ENCODE measurements at places on chromosomes 13 and 19.

DNA sequence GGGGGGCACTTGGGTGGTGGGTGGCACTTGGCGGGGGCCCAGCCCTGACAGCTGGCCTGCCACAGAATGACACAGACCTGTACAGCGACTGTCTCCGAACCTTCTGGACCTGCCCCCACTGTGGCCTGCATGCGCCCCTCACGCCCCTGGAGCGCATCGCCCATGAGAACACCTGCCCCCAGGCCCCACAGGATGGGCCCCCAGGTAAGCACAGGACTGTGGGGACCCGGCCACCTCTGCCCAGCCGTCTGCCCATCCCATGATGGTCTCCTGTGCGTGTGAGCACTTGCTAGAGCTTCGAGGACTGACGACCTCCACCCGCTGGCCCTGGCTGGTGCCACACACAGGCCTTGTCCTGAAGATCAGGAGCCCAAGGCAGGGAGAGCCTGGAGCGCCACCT lies 32.0 kb downstream of the DHX34 start:
- no peak for DNase-seq

DNA sequence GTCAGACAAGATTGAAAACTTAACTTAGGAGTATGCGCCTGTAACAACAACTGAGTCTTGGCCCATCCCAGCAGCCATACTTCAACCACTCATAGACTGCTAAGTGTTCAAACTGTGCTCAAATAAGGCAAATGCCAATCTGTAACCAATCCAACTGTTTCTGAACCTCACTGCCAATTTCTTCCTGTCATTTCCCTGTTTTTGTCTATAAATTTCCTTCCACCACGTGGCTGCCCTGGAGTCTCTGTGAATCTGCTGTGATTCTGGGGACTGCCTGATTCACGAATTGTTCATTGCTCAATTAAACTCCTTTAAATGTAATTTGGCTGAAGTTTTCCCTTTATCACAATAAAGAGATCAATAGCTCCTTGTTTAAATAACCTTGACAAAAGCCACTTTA lies 50.8 kb upstream of the FREM2 start:
- DNase-seq = no peak

- no peak for DNase-seq
These were observed 128.7 kb downstream of the UQCRFS1 start for GRCh38 chr19:29084266-29084665.

DNA sequence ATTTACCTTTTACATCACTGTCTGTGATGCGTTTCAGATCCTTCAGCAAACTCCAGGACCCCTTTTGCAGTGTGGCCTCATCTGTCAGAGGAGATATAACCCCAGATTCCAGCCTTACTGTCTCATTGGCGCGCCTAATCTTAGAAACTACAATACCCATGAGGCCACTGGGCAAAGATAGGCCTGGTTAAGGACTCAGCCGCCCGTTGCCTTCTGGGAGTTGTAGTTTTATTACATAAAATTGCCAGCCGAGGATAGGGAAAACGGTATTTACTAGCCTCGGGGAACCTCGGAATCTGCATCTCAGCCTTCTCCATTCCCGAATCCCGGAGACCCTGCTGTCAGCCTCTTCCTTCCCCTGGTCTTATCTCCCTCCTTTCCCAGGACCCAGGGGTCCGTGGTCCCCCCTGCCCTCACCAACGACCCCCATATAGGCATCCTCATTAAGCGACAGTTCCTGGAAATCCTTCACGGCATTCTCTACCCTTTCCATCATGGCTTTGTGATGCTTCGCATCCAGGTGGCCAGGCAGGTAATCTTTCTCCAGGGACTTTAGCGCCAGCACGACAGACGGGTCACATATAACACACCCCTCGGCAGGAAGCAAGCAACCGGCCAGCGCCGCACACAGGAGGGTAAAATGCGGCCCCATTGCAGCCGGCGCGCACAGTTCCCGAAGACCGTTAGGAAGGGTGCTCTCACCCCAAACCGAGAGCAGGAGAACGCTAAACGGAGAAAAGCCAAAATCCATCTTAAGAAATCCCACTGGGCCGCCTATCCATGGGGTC lies 1.3 kb downstream of the IZUMO1 start:
- DNase-seq = peak; percentile 75

DNA sequence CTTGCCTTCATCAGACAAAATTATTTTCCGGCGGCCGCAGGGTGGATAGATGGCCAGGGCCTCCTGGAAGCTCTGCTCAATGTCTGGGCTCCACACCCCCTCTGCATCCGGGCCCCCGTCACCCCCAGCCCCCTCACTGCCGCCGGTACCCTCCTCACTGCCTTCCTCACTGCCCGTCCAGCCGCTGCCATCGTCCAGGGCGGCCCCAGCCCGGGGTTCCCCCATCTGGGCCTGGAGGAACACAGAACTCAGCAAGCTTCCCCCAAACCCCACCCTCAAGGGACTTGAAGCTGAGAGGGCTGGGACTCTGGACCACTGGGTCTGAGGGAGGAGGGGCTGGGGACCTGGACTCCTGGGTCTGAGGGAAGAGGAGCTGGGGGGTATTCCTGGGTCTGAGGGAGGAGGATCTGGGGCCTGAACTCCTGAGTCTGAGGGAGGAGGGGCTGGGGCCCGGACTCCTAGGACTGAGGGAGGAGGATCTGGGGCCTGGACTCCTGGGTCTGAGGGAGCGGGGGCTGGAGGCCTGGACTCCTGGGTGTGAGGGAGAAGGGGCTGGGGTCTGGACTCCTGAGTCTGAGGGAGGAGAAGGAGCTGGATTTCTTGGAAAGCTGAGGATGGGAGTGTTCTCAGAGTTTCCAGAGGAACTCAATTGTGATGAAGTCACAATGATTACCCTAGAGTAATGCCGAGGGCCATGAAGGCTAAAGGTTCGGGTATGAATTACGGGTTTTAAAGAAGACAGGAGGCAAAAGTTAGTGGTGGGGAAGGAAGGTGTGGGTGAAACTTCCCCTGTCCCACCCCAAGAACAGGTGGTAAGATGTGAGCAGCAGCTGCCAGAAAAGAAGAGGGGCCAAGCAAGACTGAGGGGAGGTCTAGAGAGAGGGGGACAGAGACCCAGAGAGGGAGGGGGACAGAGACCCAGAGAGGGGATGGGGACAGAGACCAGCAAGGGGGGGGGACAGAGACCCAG lies 2.1 kb downstream of the TEAD2 start:
- DNase-seq = no peak

GRCh38 chr13:75763512-75763911 lies 127.4 kb downstream of the LMO7 start:
- no peak for DNase-seq

GRCh38 chr19:694481-695351 lies 536 bp downstream of the PRSS57 start:
- DNase-seq = no peak

DNA sequence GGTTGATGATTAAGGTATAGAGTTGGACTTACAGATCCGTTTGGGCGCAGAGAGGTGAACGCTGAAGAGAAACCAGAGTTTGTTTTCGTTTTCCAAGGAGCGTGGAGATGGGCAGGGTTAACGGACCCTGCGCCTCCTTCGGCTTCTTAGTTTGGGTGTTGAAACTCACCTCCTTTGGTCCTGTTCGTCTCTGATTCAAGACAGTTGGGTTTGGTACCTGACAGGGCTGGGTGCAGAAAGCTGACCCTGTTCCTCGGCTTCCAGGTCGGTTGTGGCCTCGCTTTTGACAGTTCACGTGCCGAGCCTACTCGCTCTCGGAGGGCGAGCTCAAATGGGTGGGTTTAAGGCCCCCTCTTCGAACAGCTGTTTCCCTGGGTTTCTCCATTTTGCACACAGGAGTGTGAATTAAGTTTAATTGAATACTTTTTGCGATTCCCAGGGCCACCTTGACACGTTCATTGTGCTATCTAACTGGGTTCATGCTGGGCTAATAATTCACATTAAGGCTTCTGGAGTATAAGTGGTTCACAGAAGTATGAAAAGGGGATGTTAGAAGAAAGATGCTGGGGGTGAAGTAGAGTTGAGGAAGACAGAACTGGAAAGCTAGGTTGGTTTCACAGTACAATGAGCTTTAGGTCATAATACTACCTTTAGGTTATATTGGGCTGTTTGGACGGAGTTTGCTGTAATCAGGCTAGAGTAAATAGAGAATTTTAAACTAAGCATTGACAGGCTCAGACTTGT lies 638 bp downstream of the USPL1 start:
- DNase-seq = peak; percentile 65

GRCh38 chr19:8654591-8655339 lies 24.3 kb downstream of the NFILZ start:
- DNase-seq = peak; percentile 72

- no peak for DNase-seq
These were observed 103.2 kb downstream of the LMO7 start for GRCh38 chr13:75739244-75739868.

DNA sequence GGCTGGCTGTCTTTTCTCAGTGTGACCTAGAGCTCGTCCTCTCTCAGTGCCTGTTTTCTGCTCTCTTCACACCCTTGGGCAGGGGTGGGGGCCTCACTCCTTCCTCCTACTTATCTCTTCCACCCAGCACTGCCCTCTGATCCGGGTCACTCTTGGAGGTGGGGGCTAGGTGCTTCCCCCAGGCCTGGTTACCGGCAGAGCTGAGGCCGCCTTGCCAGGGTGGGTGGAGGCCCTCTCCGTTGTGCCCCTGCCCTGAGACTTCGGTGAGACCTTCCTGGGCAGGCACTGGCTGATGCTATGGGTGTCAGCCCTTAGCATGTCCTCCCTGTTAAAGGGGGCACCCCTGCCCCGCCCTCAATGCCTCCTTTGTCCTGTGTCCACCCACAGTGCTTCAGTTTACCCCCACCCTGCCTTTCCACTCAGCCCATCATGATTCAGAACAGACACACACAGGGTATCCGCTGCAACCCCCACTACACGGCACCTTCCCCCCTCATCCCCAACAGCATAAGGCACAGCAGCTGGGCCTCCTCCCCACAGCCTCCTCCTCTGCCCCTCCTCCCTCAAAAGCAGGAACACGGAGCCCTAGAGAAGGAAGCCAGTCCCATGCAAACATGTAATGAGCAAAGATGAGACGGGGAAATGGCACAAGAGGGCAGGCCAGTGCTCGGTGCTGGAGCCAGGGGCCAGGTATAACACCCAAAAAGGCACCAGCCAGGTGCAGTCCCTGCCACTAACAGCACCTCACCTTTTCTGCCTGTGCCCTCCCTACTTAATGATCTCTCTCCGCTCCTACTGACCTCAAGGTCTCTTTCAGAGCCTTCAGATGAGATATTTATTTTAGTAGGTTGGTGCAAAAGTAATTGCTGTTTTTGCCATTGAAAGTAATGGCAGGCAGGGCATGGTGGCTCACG lies 9.8 kb downstream of the ZGLP1 start:
- no peak for DNase-seq

DNA sequence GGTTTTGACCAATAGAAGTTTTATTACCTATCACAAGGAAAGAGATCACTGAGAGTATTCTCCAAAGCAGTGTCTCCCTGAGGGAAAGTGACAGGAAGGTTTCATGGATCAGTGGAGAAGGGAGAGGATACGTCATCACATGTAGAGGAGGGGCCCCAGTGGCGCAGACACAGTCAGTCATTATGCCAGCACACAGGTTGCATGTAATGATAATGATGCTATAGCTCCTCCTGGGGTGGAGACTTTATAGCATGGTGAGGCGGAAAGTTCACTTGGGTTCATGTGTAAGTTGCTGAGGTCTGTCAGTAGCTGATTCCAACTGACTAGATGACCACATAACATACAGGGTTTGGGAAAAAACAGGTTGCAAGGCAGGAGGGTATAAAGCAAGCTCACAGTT lies 88.8 kb downstream of the FNDC3A start:
- no peak for DNase-seq

- DNase-seq = no peak
These were observed 75.3 kb upstream of the CLDN10 start for GRCh38 chr13:95477187-95477586.

- no peak for DNase-seq
These were observed 99.9 kb downstream of the TEX29 start for GRCh38 chr13:111420113-111420876.

GRCh38 chr13:75216038-75216437 lies 265.9 kb downstream of the TBC1D4 start:
- no peak for DNase-seq

DNA sequence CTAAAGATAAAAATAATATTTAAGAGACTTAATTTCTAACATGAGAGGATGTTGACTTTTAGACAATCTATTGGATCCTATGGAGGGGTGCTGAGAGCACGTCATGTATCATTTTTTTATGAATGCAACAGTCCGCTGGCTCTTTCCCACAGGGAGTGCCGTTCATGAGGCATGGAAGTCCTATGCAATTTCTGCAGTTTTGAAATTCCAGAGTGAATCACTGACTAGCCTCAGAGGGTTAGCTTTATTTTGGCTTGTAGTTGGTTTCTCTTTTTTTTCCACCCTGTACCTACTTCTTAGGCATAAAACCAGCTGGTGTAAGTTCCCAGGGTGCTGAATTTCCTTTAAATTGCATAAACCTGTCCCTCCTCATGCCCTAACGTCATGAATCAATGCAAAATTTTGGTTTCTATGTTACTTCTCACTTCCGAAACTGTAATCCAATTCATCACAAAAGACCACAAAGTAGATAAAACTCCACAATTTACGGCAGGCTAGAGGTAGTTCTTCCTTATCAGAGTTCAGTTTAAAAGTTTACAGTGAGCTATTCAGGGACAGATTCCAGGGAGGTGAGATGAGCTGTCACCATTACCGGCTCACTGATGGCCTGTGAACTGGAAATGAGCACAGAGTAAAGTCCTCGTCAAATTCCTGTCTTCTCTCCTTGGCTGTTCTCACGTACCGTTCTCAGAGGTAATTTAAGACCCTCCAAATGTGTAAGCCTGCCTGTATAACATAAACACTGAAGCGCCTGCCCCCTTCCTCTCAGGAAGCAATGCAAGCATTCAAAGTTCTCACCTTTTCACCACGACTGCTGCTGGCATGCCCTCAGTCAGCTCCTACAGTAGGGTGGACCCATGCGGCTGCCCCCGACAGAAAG lies 216.6 kb upstream of the SLC10A2 start:
- no peak for DNase-seq

DNA sequence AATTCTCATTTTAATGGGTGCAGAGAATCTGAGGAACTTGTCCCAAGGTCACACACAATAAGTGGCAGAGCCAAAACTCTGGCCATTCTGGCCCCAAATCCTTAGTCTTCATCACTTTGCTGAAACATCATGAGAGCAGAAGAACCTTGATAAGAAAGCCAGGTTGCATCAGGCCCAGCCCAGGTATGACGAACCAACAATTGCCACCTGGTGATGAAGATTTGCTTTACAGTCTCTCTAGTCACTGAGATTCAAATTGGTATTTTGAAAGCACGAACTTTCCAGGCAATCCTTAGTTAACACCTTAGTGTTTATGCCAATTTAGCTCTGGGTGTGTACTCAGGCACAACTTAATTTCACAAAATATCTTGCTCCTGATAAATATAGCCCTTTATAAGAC lies 502.7 kb upstream of the HTR2A start:
- DNase-seq = no peak

- no peak for DNase-seq
These were observed 24.6 kb downstream of the ZNF431 start for GRCh38 chr19:21166436-21166835.

- DNase-seq = no peak
These were observed 90.6 kb downstream of the KL start for GRCh38 chr13:33106656-33107360.

GRCh38 chr19:30911491-30911890 lies 437.7 kb downstream of the TSHZ3 start:
- no peak for DNase-seq

Measured in sigmoid colon (tissue), 7 donors.